ENCODE measurements at places on chromosomes 4 and X. TPM values are rescaled to one million over a fixed set of nuclear protein-coding genes. Genes with fewer than 3 reads are reported as not detected.

Gene RIBC1
- 6.4 TPM for polyA plus RNA-seq

Gene CT45A10
- polyA plus RNA-seq = not detected

Gene RADX
- polyA plus RNA-seq = 3.2 TPM

Gene SLC49A3
- polyA plus RNA-seq = 12.6 TPM

Gene SYP
- polyA plus RNA-seq = 7.2 TPM

Gene WDFY3
- 9.4 TPM for polyA plus RNA-seq

Gene MID1
- 5.3 TPM for polyA plus RNA-seq

Gene GPR34
- polyA plus RNA-seq = 2.2 TPM

Gene TBC1D9
- 14.4 TPM for polyA plus RNA-seq

Gene NHSL2
- 1.3 TPM for polyA plus RNA-seq

Gene XAGE1A
- polyA plus RNA-seq = not detected

Gene SLC9B1
- 0.52 TPM for polyA plus RNA-seq

Gene NAP1L3
- 3.2 TPM for polyA plus RNA-seq

Gene KCNIP4
- polyA plus RNA-seq = 9.8 TPM

Gene RGN
- 89.1 TPM for polyA plus RNA-seq

Gene PNMA3
- polyA plus RNA-seq = 4.3 TPM

Gene COMMD8
- 39.8 TPM for polyA plus RNA-seq

Gene CLTRN
- 129 TPM for polyA plus RNA-seq

Gene UGT2B11
- not detected for polyA plus RNA-seq

Gene DGKK
- 0.04 TPM for polyA plus RNA-seq
